Substantia nigra (tissue), 51 donors: ENCODE measurements at places on chromosomes 7 and 10.

- peak; percentile 67 for DNase-seq
Observed at GRCh38 chr7:100694098-100694745, at the start of gene GIGYF1. Gene GIGYF1 (minus strand): TSS chr7:100694250. CDS start chr7:100688238, 6,012 bp downstream.

- no peak for DNase-seq
Observed at GRCh38 chr7:20030915-20031362, 186.2 kb downstream of the MACC1 start.

GRCh38 chr10:19713800-19714525 lies 102.3 kb upstream of the PLXDC2 start:
- no peak for DNase-seq

- no peak for DNase-seq
Observed at GRCh38 chr7:23074443-23075261, 30.9 kb upstream of the KLHL7 start.

- no peak for DNase-seq
Observed at GRCh38 chr10:52740913-52741675, 31.5 kb downstream of the MBL2 start.

GRCh38 chr7:37930226-37930948 lies 9.9 kb downstream of the EPDR1 start:
- DNase-seq: no peak

GRCh38 chr10:122854648-122855047 lies 9.0 kb upstream of the CUZD1 start:
- no peak for DNase-seq

DNA sequence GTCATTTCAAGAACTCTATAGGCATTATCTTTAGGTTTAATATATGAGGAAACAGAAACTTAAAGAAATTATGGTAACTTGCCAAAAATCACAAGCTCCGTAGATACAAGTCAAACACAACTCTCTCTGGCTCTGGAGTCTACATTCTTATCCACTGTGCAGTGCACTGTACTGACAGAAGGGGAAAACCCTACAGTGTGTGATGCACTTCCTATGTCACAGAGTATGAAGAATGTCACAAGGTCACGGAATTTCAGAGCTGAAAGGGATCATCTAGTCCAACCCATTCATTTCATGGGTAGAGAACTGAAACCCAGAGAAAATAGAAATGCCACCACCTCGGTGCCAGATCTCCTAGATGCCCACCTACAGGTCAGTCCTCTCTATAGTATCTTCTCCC lies 86.1 kb downstream of the LRRTM3 start:
- DNase-seq: no peak

DNA sequence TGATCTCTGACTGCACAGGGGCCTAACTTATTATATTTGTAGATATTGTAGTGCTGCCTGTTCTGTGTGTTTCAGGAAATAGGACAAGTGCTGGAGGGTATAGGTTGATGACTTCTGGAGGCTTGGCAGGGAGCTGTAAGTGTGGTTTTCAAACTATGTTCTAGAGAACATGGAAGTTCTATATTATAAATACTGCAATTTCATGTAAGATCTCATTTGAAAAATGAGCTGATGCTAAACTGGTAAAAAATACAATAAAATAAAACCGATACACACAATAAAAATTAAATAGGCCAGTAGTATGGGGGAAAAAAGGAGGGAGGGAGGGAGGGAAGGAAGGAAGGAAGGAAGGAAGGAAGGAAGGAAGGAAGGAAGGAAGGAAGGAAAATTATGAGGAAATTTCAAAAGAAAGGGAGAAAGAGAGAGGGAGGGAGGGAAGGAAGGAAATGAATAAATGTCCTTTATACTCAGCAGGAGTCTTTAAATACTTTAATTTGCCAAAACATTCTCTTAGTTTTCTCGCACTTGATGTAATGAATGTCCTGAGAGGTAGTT lies 181.3 kb downstream of the KIAA1217 start:
- DNase-seq: no peak

GRCh38 chr7:136405931-136406777 lies 429.0 kb upstream of the MTPN start:
- DNase-seq: peak; percentile 29

DNA sequence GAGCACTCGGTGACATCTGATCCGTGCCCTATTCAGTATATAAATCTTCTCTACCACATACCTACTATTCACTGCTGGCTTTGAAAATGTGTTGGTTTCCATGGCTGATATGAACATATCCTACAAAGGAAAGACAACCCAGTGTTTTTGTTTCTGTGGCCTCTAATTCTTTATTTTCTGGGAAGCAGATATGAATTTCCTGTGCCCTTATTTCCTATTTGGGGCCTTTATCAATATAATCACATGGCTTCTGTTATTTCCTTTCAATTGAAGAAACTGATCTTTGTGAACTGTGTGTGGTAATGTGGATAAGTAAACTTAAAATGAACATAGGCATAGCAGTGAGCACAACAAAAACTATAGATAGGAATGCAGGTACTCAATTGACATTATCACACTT lies 10.6 kb downstream of the CCNJ start:
- DNase-seq: no peak

DNA sequence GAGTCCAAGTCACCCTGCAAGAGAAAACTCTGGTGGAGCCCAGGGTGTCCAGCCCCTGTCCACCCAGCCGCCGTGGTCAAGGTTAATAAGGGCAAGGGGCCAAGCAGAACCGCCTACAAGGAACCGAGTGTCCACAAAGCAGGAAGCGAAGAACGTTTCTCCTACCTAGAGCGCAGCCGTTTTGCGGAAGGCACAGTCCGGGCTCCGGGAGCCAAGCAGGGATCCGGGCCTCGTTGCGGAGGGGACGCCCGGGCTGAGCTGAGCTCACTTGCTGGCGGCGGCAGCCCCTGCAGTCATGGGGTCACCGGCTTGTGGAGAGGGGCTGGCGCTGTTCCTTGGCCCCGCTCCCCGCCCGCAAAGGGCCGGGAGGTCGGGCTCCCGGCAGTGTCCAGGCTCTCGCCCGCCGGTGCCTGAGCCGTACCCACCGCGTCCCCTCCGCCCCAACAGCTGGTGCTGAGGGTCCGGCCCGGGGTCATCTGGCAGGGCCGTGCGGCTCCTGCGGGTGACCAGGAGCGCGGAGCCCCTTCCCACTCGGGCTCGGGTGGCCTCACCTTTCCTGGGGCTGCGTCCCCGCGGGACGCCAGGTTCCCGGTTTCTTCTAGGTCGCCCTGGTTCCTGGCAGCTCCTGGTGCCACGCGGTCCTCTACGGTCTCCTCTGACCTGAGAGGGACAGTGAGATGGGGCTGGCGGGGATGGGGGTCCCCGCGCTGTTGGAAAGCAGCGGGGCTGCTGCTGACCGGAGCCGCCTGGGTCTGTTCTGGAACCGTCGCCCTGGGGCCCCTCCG lies 14.0 kb upstream of the ZNF273 start:
- no peak for DNase-seq

DNA sequence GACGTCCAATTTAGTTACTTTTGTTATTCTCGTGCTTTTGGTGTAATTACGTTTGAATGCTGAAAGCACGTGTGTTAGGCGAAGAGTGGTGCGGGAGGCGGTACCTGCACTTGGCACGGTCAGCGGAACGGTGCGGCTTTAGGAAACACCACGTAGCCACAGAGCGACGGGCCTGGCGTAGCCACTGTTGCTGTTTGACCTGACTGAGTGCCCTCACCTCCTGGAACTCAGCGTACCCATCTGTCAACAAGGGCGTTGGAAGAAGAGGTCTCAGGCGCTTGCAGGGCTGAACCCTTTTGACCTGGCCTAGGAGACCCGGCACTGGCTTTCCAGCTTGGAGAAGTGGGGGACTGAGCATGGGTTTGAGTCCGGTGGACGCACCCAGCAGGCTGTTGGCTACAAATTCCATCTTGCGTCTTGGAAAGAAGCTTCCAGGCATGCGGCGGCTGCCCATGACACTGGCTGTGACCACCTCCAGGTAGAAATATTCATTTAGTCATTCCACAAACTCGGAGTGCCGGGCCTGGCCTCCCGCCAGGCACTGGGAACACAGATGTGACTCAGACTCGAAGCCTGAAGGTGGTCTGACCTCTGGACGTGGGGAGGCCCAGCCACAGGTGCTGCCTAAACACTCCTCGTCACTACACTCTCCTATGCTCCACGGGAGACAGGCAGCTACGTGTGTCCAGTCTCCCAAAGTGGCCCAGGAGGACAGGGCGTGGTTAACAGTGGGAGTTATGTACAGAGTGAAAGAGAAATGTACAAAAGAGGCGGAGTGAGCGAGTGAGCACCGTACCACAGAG lies 22.2 kb downstream of the FAM20C start:
- no peak for DNase-seq

DNA sequence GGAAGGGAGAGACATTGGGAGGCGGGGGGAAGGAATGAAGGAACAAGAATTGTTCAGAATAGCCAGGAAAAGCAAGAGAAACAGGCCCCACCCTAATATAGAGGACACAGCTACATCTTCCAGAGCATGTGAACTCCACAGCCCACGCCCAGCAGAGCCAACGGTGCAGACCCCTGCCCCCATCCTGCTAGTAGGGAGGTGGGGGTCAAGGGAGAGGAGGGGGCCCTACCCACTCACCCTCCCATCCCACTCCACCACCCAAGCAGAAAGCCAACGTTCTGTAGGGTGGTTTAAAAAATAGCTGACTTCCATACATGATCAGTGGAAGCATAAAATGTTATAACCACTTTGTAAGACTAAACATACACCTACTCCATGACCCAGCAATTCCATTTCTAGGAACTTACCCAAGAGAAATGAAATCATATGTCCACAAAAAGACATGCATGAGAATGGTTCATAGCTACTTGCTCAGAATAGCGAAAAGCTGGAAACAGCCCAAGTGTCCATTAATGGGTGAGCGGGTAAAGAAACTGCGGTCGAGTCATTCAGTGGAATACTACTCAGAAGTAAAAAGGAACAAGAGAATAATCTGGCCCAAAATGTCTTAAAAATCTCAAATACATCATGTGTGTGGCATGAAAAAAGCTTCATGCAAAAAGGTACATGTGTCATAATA lies 31.8 kb downstream of the CTBP2 start:
- DNase-seq: no peak

DNA sequence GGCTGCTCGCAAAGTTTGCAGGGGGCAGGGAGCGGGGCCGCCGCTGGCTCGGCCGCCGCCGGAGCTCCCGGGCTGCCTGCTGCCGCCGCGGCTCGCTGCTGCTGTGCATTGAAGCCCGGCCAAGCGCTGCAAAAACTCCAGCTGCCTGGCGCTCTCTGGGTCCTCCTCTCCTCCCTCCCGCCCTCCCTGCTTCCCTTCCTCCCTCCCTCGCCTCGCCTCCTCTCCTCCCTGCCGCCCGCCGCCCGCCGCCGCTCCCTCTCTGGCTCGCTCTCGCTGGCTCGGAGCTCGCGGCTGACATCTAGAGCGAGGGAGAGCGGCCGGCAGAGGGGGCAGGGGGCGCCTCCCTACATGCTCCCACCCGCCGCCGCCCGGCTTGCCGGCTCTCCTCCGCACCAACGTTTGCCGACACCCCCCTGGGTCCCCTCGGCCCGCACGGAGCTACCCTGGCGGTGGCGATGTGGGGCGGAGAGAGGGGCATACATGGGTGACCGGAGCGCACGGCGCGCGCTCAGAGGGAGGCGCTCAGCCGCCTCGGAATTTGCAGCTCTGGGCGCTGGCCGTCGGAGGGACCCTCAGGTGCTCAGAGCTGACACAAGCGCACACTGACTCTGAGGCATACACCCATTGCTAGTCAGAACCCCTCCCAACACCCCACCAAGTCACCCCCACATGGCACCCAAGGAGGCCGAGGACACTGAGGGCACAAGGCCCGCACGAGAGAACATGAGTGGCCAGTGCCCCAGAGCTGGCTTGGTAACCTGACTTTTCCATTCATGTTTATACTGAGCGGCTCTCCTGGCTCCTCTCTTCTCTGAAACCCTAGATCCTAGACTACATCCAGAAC lies 1.2 kb upstream of the PLXNA4 start:
- DNase-seq: peak; percentile 71

DNA sequence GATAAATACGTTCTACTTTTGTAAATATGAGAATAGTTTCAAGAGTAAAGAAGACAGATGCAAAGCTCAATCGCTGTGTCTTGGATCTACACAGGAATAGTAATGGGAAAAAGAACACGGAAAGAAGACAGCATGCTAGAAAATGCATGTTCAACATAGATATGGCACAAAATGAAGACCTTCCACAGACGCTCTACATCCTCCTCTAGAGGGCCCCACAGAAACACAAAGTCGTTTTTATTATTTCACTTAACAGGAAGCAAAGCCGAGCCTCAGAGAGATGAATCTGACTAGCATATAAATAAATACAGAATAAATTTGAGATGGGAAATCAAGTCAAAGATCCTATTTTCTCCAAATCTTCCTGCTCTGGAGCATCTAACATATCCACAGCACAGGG lies 292.6 kb downstream of the PARD3 start:
- no peak for DNase-seq

GRCh38 chr10:113267619-113268562 lies 285.0 kb upstream of the HABP2 start:
- DNase-seq: no peak
